ENCODE measurements at places on chromosomes 5 and 9. TPM values are rescaled to one million over a fixed set of nuclear protein-coding genes. Genes with fewer than 3 reads are reported as not detected.

- no peak for DNase-seq
These were observed 31.0 kb downstream of the ABLIM3 start for GRCh38 chr5:149172261-149172660.

DNA sequence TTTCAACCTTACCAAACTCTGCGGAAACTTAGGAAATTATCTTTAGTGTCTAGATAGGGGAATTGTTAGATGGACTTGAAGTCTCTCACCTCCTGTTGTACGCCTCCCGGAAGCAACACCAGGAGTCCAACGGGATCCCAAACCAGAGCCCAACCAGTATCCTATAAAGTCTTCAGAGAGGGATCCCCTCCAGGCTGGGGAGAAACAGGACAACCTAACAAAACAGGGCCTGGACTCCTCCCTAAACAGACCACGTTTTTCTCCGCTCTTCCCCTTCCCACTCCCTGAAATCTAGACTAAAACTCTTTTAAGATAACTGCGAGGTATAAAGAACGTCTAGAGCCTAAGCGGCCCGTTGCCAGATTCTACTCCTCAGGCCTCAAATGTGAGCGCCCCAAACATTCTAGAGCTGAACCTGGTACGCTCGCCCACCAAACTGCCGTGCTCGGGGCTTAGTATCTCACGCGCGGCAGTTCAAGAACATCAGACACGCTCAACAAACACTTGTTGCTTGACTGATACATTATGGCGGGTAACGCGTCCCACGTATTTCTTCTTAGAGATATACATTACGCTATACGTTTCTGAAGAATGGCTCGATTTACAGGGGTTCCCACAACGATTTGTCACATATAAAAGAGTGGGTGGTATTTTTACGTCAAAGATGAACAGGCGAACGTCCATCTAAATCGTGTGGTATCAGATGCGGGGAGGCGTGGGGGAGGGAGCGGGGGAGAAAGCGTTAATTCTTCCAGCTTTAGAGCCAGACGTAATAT is 663 bp upstream of the SMIM27 start:
- no peak for DNase-seq

The SLC25A2 gene
- 1.00 TPM for total RNA-seq

GRCh38 chr9:114216081-114216480 is 60.7 kb downstream of the COL27A1 start:
- DNase-seq = no peak

- DNase-seq = no peak
These were observed 29.1 kb upstream of the IL12B start for GRCh38 chr5:159359408-159359807.

- peak; percentile 76 for DNase-seq
These were observed 165.8 kb downstream of the MELK start for GRCh38 chr9:36738318-36738976.

DNA sequence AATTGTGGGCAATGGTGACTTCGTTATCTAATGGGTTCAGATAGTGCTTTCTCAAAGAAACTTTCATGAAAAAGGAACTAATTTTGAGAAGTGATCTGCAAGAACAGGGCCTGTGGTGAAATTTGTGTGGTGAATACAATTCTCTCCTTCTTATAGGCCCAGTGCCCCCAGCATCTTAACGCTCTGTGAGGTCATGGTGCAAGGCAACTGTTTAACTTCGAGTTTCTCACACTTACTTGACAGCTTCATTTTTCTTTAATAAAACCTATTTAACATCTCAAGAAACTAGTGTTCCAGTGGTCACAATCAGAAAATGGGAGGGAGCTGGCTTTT is 69.2 kb downstream of the FAM114A2 start:
- DNase-seq = no peak

The LCN1 gene
- 2.4 TPM for total RNA-seq

GRCh38 chr5:164475339-164475977 is 970.0 kb downstream of the MAT2B start:
- DNase-seq = no peak

The NDUFB6 gene
- total RNA-seq = 43.4 TPM

DNA sequence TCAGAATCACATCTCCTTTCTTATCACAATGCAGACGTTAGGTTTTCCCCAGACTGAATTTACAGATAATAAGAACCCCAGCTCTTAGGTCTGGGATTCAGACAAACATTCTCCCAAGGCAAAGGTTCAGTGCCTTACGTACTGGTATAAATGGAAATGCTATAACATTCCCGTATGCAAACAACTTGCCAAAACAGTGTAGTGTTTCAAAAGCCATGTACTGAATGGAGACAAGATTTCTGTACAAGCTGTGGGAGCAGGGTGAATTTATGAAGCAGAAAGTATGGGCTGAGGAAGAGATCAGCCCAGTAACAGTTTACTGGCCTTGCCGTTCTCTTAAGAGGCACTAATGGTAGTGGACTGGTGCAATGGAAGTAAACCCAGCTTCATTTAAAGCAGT is 225.5 kb upstream of the ZNF462 start:
- no peak for DNase-seq

GRCh38 chr9:38423973-38424843 is at the start of gene IGFBPL1:
Gene IGFBPL1, minus strand, starts transcription at chr9:38424454. Its CDS starts 30 bp downstream, at chr9:38424424.
- DNase-seq = no peak

The FSTL4 gene
- 0.46 TPM for total RNA-seq

DNA sequence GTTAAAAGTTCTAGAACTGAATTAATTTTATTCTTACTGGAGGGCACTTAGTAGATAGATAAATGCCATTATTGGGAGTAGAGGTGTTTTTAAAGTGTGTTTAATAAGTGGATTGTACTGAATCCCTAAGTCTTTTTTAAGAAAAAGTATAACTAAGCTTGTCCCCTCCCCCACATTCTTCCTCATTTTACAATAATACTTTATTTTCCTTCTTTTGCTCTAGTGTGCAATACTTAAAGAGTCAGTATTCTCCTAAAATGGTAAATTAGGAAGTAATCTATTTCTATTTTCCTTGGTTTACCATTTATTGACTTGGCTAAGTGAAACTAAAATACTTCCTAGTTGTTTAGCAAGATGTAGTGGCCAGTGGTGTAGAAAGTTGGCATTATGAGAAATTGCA is 11.6 kb downstream of the UBLCP1 start:
- no peak for DNase-seq

The AIF1L gene
- total RNA-seq = 27.3 TPM

DNA sequence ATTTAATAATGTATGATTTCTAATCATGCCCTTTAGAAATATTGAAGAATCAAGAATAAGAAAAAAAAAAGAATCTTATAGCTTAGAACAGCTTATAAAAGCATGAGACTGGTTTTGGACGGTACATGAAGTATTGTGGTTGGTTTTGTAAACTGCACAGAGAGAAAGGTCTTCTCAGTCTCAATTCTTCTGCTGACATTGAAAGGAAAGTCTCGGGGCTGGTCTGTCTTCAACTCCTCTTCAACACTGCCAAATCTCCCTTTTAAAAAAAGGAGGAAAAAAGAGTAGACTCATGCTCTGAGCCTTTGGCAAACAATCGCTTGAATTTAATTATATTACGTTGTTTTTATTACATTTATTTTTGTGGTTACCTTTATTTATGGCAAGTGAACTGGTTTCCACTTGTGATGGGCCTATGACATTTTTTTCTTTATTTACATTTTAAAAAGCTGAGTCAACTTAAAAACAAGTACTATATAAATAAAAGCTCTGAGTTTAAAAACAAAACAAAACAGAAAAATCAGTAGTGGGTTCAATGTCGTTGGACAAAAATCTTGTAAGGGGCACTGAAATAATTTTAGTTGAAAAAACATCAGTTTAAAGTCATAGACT is 32.8 kb upstream of the EBF1 start:
- no peak for DNase-seq

The ANKRD33B gene
- 3.3 TPM for total RNA-seq

The ADGRV1 gene
- total RNA-seq = not detected

- no peak for DNase-seq
These were observed 82.1 kb upstream of the TNFSF8 start for GRCh38 chr9:115012486-115012885.

DNA sequence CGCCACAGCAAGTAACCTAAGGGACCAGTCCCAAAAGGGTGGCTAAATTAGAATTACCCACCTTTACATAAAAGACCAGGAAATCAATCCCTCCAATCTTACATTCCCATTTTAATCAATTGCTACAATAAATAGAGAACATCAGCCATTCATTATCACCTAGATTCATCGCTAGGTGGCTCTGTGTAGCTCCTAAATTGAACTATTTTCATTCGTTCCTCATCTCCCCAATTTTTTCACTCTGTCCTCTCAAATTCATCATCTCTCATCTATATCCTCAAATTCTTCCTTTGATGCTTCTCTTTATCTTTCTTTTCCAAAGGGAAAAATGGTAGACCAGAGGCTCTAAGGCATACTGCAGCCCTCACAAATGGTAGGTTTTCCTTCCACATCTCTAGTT is 108.2 kb upstream of the TNC start:
- DNase-seq = no peak

DNA sequence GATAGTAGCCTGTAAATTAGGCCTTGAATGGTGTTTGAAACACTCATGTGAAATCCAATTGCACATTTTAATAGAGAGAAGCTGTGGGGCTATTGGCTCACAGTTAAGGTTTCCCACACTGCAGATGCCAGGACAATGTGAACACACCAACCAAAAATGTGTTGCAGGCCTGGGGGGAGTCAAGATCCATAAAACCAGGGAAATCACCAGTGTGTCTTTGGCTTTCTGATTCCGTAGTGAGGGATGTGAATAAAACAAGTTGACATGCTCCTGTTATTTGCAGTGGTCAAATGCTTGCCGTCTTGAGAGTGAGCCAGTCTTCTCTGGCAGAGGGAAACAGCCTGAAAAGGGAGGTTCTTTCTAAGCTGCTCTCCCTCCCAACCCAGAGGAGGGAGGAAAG is 79.0 kb downstream of the ZNF462 start:
- no peak for DNase-seq

- DNase-seq = no peak
These were observed 131.4 kb upstream of the TSLP start for GRCh38 chr5:110940136-110940535.

The CDK7 gene
- total RNA-seq = 14.6 TPM
